ENCODE measurements at places on chromosomes 11 and 22.

DNA sequence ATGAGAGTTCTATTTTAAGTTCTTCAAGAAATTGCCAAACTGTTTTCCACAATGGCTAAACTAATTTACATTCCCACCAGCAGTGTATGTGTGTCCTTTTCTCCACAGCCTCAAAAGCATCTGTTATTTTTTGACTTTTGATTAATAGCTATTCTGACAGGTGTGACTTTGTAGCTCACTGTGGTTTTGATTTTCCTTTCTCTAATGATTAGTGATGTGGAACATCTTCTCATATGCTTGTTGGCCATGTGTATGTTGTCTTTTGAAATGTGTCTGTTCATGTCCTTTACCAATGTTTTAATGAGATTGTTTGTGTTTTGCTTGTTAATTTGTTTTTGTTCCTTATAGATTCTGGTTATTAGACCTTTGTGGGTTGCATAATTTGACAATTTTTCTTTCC is 18.0 kb upstream of the RAB38 start:
- no peak for DNase-seq

GRCh38 chr11:43021466-43021865 is 290.3 kb upstream of the API5 start:
- DNase-seq: no peak

DNA sequence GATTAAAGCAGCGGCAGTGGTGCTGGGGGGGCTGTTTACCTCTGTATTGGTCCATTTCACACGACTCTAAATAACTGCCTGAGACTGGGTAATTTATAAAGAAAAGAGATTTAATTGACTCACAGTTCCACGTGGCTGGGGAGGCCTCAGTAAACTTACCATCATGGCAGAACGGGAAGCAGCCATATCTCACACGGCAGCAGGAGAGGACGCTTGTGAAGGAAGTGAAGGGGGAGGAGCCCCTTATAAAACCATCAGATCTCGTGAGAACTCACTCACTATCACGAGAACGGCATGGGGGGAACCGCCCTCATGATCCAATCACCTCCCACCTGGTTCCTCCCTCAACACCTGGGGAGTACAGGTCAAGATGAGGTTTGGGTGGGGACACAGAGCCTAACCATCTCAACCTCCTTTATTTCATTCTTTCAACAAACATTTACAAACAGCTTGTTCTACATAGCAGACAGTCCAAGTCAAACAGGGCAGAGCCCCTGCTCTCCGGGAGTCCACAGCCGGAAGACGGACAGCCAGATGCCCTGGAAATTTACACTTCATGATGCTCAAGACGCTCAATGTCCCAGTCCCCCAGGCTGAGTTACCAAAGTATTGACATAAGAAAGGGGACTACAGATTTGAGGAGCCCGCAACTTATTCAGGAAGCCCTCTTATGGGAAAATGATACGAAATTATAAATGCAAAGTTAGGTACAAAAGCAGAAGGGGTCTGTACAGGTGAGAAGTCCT is 26.3 kb upstream of the HMGXB4 start:
- DNase-seq: no peak

DNA sequence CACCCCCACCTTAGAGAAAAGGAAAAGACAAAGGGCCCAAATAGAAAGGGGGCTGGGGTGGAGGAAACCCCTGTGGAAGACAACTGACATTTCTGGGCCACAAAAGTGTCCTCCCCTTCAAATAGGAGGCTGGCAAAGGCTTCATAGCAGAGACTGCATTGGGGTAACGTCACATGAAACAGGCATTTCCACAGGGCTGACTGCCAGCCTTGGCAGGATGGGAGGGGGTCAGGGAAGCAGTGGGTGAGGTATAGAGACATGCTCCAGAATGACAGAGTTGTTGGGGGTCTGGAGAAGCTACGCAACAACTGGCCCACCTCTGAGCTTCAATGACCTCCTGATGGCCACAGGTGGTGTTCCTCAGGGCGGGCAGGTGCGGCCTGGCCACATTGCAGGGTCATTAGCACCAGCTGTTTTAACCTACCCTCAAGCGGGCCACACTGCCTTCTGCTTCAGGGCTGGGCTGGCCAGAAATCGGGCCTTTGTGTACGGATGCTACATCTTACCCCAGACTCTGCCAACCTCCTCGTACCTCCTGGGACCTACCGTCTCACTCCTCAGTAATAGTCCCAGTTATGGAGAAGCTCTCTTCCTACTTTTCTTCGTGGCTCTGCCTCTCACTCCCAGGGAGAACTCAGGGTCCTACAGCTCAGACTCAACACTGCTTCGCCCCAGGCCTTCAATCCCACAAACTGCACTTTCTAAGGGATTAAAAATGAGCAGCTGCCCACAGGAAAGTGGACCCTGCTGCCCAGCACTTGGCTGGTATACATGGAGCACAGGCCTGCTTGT is 160.0 kb upstream of the NCAM1 start:
- DNase-seq: no peak

GRCh38 chr22:23894710-23895598 is 771 bp downstream of the MIF start:
- DNase-seq: peak; percentile 21

DNA sequence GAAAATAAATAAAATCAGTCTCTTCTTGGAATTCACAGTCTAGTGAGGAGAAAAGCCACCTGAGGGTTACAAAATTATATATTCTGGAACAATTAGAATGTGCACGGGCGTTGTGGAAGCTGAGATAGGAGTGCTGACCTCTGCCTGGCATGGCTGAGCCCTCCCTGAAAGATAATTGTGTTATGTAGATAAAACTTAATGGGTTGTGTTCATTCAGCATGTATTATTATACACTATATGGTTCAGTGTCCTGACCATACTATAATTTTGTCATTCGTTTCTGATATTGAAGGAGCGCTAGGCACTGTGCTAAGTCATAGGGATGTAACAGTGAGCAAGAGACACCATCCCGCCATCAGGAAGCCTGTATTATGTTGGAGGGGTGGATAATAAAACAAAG is 3.7 kb downstream of the ACAT1 start:
- no peak for DNase-seq

GRCh38 chr11:47052165-47052564 is 115.6 kb downstream of the CSTPP1 start:
- no peak for DNase-seq

DNA sequence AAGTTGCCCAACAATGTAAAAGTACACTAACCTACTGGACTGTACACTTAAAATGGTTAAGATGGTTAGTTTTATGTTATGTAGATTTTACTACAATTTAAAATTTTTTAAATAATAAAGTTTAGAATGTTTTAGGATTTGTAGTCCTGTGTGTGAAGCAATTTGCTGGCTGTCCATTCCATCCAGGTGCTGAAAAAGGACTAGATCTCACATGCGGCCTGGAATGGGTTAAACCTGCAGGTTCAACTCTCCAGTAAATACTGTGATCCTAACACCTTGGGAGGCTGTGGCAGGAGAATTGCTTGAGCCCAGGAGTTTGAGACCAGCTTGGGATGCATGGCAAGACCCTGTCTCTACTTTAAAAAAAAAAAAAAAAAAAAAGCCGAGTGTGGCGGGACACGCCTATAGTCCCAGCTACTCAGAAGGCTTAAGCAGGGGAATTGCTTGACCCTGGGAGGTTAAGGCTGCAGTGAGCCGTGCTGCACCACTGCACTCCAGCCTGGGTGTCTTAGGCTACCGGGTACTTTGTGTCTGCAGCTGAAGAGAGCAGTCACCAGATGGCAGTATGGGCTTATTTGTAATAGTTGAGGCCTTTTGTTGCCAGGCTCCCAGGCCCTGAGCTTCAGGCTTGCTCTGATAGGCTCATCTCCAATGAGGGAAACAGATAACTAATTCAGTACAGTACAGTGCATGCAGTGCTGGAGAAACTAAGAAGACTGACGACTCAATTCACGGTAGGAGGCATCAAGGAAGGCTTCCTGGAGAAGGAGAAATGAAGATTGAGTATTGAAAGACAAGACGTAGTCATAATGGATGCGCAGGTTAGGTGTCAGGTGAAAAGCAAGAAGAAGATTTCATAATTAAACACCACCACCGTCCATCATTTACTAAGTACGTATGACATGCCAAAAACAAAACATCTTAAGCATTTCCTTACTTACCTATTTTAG is 64.7 kb upstream of the ASPHD2 start:
- DNase-seq: peak; percentile 52

GRCh38 chr22:20444325-20444724 is 6.7 kb upstream of the SCARF2 start:
- DNase-seq: no peak

DNA sequence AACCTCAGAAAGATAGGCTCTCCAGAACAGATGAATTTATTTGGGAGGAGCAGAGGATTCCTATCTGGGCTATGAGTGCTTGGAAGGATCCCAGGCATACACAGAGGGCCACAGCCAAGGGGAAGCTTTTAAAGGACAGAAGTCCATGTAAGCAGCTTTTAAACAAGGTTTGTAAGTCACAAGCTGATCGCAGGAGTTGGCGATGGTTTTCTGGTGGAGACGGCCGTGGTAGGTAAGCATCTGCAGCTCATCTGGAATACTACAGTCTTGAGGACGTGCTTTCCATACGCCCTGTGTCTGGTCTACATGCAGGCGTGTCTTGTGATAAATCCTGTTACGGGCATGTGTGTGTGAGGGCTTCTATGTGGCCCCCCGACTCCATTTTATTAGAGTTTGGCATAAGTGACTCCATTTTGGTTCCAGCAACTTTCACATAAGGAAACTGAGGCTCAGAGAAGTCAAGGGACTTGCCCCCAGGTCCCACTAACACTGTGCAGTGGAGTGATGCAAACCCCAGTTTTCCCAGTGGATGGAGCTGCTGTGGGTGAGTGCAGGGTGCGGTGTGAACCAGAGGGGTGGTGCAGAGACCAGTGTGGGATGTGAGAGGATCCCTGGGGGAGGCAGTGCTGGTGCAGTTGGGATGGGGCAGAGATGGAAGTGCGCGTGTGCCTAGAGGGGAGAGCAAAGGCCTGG is 11.8 kb upstream of the ACY3 start:
- DNase-seq: no peak

- DNase-seq: no peak
These were observed 20.4 kb upstream of the C11orf87 start for GRCh38 chr11:109401545-109401944.

DNA sequence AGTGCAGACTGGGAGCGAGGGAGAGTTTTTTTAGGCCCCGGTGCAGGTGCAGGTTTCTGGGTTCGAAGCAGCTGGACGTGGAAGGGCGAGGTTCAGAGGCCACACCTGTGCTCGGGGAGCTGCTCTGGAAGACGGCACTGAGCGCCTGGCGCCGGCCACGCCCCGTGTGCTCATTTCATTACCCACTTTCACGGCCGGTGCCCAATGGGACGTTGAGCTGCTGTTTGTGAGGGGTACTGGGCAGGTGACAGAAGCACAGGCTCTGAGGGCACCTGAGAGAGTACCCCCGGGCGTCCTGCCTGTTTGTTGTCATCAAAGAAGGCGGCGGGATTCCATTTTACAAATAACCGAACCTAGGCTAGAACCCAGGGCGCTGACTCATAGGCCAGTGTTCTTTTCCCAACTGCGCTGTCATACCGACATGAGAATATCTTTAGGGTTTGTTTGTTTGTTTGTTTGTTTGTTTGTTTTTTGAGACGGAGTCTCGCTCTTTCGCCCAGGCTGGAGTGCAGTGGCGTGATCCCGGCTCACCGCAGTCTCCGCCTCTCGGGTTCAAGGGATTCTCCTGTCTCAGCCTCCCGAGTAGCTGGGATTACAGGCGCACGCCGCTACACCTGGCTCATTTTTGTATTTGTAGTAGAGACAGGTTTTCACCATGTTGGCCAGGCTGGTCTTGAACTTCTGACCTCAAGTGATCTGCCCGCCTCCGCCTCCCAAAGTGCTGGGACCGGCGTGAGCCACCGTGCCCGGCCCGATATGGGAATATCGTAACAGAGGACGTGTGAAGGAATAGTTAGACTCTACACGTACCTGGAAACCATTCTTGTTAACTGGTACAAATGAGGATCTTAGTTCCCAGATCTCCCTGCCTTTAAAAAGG is 16.6 kb upstream of the SPTBN2 start:
- DNase-seq: peak; percentile 77

DNA sequence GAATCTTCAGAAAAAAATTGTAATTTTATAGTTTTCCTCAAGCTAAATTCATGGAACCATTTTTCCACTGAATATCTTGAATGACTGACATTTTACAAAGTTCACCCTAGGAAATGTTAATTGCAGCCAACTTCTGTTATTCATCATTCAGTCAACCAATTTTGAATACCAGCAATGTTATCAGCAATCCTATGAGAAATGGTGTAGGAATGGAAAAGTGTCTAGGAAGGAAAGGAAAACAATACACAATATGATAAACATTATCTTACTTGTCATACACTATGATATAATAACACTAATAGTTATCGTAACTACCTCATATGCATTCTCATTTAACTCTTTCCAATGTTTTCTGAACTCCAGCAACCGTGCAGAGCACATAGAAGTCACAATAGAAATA is 790.5 kb upstream of the LRRC4C start:
- DNase-seq: no peak
